ENCODE measurements at places on chromosomes 2 and 18. TPM values are rescaled to one million over a fixed set of nuclear protein-coding genes. Genes with fewer than 3 reads are reported as not detected.

GRCh38 chr18:66316701-66317100 lies 287.2 kb downstream of the CDH19 start:
- no peak overlapping the region for H3K27ac ChIP-seq
- DNase-seq: no peak
- H3K4me3 ChIP-seq: no peak overlapping the region
- no peaks in the 10 kb centered on the region for H3K27me3 ChIP-seq
- no peaks in the 10 kb centered on the region for H3K36me3 ChIP-seq
- no peaks in the 10 kb centered on the region for H3K4me1 ChIP-seq

DNA sequence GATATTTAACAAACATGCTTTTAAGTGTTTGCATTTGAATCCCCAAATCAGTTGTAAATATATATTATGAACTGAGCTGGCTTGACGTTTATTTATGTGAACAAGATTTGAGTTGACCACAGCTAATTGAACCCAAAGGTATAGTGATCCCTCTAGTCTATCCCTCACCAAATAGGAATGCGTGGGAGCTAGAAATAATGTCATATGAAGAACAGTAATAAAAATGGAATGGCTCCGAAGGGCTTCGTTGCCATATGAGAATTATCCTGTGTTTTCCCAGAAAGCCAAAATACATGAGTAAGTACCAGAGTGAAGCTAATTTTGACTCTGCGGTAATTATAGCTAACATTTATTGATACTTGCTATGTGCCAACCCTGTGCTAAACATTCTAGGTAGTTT lies 142.7 kb downstream of the ADCYAP1 start:
- no peaks in the 10 kb centered on the region for H3K27me3 ChIP-seq
- H3K4me1 ChIP-seq: no peaks in the 10 kb centered on the region
- H3K4me3 ChIP-seq: no peak overlapping the region
- no peaks in the 10 kb centered on the region for H3K36me3 ChIP-seq

DNA sequence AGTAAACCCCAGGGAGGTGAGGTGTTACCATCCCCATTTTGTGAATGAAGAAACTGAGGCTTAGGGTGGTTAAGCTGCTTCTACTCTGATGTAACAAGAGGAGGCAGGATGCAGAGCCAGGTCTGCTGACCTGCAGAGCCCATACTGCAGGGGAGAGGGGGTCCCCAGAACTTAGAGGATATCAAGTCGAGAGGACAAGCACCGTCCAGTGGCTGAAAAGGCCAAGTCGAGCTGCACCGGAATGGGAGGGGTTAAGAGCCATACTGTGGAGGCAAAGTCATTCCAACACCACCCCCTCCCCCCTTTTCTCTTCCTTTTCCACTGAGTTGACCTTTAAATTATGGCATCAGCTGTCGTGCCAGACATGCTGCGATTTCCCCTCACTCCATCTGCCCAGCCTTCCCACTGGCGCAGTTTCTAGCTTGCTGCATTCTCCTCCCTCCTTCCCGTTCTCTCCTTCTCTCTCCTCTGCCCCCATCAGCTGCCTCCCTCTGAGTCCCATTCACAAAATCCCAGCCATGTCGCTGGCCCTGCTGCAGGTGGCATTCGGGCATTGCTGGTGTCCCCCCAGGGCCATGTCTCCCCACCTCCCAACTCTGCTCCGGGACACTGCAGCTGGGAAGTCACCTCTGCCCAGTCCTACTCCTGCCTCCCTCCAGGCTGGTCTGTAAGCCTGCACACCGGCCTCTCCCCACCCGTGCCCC lies 346.9 kb downstream of the DYSF start:
- no peak for DNase-seq
- no peaks in the 10 kb centered on the region for H3K4me1 ChIP-seq
- H3K27me3 ChIP-seq: peaks cover 16% of the 10 kb centered on the region
- H3K4me3 ChIP-seq: no peak overlapping the region
- H3K27ac ChIP-seq: no peak overlapping the region

GRCh38 chr18:49495076-49495475 lies 8.0 kb upstream of the C18orf32 start:
- DNase-seq: no peak
- H3K27ac ChIP-seq: no peak overlapping the region
- H3K4me3 ChIP-seq: no peak overlapping the region
- H3K27me3 ChIP-seq: no peaks in the 10 kb centered on the region
- peaks cover 16% of the 10 kb centered on the region for H3K36me3 ChIP-seq
- peaks cover 15% of the 10 kb centered on the region for H3K4me1 ChIP-seq

DNA sequence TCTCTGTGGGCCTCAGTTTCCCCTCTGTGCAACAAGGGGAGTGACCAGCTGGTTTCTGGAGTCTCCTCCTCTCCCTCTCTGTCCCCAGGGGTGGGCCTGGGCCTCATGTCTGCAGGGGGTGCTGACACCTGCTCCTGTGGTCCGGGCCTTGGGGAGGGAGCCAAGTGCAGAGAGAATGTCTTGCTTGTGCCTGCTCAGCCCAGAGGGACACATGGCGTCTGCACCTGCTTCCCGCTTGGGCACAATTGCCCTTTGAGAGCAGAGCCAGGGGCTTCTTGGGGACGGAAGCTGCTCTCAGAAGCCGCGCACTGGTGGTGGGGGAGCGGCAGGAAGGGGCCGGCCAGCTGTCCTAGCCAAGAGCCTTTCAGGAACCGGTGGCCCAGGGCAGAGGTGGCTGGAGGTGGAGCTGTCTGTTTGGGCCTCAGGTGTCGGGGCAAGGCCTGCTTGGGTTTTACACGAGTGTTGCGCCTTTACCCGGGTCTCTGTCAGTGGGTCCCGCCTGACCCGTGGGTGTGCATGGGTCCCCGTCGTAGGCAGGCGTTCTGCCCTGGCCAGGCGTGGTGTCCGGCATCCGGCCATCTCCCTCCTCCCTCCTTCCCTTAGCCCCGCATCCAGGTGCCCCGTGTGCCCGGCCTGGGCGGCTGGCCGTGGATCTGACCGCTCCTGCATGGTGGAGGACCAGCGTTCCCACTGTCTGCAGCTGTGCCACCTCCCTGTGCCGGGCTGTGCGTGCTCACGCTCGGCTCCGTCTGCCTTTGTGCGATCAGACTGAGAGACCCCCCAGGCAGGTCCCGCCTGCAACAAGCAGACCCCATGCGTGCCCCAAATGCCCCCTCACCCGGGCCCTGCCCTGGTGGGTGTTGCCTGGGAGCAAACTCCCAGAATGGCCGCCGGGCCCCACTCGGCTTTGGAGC lies 4.0 kb downstream of the NEU4 start:
- no peak overlapping the region for H3K4me3 ChIP-seq
- no peaks in the 10 kb centered on the region for H3K36me3 ChIP-seq
- peaks cover 27% of the 10 kb centered on the region for H3K27me3 ChIP-seq
- no peak for DNase-seq
- H3K4me1 ChIP-seq: peaks cover 15% of the 10 kb centered on the region

DNA sequence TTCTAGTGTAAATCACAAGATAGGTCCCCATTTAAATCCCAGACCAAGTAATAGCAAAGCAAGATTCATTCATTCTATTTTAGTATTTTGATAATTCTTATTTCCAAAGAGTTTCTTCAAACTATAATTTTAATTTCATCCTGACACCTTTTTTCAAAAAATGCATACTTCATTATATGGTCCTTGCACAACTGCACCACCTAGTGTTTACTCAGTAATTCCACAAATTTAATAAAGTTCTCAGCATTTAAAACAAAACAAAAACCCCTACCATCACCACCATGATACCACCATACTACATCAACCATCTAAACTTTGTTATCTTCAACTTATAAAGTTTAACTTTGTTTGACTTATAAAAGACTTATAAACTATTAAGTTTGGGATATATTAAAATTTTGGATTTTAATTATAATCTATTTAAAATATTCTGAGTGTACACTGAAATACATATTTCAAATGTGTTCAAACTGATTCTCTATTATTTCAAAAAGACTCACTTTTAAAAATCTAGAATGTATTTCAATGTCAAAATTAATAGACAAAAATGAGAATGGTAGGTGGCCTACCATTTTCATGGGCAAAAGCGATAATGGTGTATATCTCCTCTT lies 44.2 kb downstream of the WDPCP start:
- no peak for DNase-seq
- H3K4me1 ChIP-seq: no peaks in the 10 kb centered on the region
- no peaks in the 10 kb centered on the region for H3K36me3 ChIP-seq
- no peaks in the 10 kb centered on the region for H3K27me3 ChIP-seq
- H3K27ac ChIP-seq: no peak overlapping the region

- no peak for DNase-seq
- H3K4me3 ChIP-seq: no peak overlapping the region
- H3K27ac ChIP-seq: no peak overlapping the region
- H3K4me1 ChIP-seq: no peaks in the 10 kb centered on the region
- H3K27me3 ChIP-seq: no peaks in the 10 kb centered on the region
- H3K36me3 ChIP-seq: no peaks in the 10 kb centered on the region
Observed at GRCh38 chr2:224178056-224178455, 139.0 kb upstream of the SERPINE2 start.

- H3K36me3 ChIP-seq: no peaks in the 10 kb centered on the region
- H3K27ac ChIP-seq: no peak overlapping the region
- H3K4me3 ChIP-seq: no peak overlapping the region
- H3K4me1 ChIP-seq: peaks cover 55% of the 10 kb centered on the region
Observed at GRCh38 chr2:108963057-108963456, 26.0 kb downstream of the EDAR start.

DNA sequence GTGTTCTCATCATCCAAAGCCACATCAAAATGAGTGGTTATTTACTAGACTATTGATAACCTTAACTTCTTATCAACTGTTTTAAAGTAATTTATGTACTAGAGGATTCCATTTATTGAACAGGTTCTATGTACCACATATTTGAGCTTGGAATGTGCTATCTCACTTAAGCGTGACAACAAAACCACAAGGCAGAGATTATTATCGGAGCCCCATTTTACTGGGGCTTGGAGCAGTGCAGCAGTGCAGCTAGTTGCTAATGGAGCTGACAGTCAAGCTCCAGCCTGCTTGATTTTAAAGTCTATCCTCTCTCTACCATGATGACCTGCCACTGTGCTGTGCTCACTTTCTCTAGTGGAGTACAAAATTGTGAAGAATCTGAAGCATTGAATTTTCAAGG lies 24.6 kb downstream of the GCG start:
- no peaks in the 10 kb centered on the region for H3K27me3 ChIP-seq
- H3K27ac ChIP-seq: no peak overlapping the region
- no peaks in the 10 kb centered on the region for H3K36me3 ChIP-seq
- H3K4me3 ChIP-seq: no peak overlapping the region

GRCh38 chr2:240182476-240182875 lies 42.0 kb upstream of the OTOS start:
- no peaks in the 10 kb centered on the region for H3K36me3 ChIP-seq
- DNase-seq: no peak
- no peak overlapping the region for H3K4me3 ChIP-seq
- no peaks in the 10 kb centered on the region for H3K4me1 ChIP-seq
- no peak overlapping the region for H3K27ac ChIP-seq

DNA sequence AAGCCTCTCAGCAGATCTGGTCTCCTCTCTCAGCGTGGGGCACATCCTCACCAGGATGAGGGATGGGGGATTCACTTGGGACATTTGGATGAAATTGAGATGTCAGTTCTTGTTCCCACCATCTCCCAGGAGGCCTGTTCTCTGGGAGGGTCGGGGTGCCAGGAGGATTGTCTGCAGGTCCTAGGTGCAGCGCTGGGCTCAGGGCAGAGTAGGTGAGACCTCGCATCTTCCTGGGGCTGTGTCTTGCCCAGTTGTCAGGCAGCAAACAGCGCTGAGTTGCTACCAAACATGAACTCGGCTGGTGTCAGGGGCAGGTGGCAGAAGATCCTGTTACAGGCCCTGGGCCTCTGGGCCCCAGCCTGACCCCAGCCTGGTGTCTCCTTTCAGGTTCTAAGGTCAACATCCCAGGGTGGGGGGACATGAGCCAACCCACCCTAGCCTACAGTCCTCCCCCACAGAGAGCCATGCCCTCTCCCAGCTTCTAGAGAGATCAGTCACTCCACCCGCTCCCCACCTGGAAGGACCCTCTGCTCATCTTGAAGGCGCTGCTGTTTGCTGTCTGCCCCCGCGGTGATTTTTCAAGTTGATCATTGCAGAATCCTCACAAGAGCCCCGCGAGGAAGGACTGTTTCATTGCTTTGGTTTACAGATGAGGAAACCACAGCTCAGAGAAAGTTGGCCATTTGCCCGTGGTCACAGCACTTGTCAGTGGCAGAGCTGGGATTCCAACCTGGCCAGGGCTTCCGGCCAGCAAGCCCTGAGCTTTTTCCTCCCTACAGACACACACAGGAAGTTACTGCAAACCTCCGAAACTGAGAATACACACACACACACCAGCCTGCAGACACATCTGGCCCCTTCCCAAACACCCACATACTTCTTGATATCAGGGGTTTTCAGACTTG lies 83.9 kb downstream of the STPG4 start:
- H3K27ac ChIP-seq: peak overlapping the region; percentile 27
- peak; percentile 21 for DNase-seq
- H3K36me3 ChIP-seq: peaks cover 7% of the 10 kb centered on the region
- H3K4me3 ChIP-seq: no peak overlapping the region

DNA sequence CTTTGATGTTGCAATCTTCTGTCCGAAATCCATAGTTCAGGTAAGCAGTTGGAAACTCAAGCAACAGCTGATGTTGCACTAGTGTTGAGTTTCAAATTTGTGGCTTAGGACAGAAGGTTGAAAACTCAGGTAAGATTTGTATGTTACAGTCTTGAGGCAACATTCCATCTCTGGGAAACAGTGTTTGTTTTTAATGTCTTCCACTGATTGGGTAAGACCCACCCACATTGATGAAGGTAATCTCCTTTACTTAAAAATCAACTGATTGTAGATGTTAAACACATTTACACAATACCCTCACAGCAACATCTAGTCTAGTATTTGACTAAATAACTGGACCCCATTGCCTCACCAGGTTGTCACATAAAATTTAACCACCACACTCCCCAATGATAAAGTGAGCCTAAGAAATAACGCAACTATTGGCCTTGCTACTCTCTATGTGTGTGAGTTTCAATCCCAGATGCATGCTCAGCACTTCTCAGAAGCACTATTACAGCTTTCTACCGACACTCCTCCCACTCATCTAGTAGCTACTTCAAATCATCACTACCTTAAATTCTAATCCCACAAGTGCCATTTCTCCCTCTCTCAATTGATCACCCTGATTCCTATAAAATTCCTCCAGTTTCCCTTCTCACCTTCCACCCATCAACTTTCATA lies 164.0 kb downstream of the MBD2 start:
- no peak overlapping the region for H3K27ac ChIP-seq
- no peaks in the 10 kb centered on the region for H3K4me1 ChIP-seq
- no peak overlapping the region for H3K4me3 ChIP-seq
- DNase-seq: no peak

The CDH19 gene
- not detected for total RNA-seq

The HTR2B gene
- total RNA-seq: not detected

The IL36B gene
- not detected for total RNA-seq

The ANKRD62 gene
- total RNA-seq: not detected

The LOXHD1 gene
- total RNA-seq: 0.21 TPM

The SNED1 gene
- total RNA-seq: 37.7 TPM

The AGXT gene
- total RNA-seq: not detected

The SH3BP4 gene
- total RNA-seq: 0.35 TPM

The SLC9A4 gene
- total RNA-seq: not detected

The CXCR1 gene
- total RNA-seq: not detected
